ENCODE measurements at places on chromosomes 16 and 17.

GRCh38 chr17:38738686-38739085 is 8.5 kb downstream of the CISD3 start:
- no peak for DNase-seq

- DNase-seq: no peak
These were observed 12.0 kb downstream of the LITAFD start for GRCh38 chr16:8893976-8894690.

DNA sequence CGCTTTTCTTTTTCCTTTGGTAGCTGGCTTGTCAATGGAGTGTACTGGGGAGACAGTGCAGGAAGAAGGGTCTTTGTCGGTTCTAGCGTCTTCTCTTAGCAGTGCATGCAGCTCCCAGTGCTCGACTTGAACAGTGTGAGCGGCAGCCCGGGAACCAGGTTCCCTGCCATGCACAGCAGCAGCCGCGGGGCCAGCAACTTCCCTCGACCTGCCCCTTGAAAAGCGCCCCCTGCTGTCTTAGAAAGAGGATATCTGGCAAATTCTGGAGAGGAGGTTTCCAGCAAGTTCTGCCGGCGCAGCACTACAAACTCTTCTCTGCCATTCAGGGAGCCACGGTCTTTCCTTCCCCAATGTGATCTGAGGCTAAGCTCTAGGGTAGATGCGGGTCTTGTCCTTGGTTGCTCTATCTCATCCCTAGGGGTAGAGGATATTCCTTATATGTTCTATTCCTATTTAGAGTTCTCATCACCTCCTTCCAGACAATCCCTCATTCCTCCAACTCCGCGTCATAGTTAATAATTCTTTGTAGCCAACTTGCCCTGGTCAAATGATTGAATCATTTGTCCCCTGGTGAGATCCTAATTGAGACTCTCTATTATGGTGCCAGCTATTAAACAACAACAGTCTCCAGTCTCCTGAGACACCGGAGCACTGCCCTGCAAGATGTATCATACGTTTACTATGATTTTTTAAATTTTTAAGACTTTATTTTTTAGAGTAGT is 451.3 kb downstream of the PMP22 start:
- no peak for DNase-seq

GRCh38 chr16:51305337-51305736 is 154.3 kb upstream of the SALL1 start:
- no peak for DNase-seq

- no peak for DNase-seq
These were observed 487.0 kb downstream of the CDH13 start for GRCh38 chr16:83113811-83114210.

- DNase-seq: no peak
These were observed 201.7 kb upstream of the NLRP1 start for GRCh38 chr17:5785867-5786509.

DNA sequence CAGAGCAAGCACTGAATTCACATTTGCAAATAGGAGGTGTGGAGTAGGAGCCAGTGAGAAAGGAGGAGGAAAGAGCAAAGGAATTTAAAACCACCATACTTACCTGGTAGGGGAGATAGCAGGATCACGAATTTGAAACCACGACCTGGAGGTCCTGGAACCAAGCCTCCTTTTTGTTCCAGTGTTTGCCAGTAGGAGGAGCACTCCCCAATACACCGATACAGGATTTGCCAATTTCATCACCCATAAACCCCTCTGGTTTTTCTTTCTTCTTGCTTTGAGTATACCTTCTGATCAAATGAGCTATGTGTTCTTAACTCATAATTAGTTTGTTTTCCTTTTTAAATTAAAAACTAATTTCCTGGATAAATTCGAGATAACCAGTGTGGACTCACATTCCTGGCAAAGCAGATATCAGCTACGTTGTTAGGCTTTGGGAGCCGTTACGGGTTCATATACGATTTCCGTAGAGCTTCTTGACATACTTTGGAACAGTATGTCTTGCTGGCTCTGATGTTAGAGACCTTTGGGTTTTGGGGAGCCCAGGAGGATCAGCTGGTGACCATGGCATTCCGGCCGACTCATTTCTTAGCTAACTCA is 22.7 kb downstream of the BCO1 start:
- DNase-seq: no peak

DNA sequence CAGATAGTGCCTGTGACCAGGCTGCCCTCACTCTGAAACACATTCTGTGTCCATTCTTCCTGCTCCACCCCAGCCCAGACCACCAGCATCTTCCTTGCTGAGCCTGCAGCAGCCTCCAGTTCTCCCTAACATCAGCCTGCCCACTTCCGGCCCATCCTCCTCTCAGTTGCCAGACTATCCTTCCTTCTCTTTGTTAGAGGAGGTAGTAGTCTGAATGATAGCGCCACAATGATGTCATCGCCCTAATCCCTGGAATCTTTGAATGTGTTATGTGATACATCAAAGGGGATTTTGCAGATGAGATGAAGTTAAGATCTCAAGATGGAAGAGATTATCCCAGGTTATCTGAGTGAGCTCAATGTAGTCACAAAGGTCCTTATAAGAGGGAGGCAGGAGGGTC is 3.2 kb upstream of the ZDHHC1 start:
- no peak for DNase-seq

- no peak for DNase-seq
These were observed 48.4 kb downstream of the CENPV start for GRCh38 chr17:16304830-16305229.

- DNase-seq: no peak
These were observed 68.2 kb downstream of the CDK12 start for GRCh38 chr17:39529455-39529854.

DNA sequence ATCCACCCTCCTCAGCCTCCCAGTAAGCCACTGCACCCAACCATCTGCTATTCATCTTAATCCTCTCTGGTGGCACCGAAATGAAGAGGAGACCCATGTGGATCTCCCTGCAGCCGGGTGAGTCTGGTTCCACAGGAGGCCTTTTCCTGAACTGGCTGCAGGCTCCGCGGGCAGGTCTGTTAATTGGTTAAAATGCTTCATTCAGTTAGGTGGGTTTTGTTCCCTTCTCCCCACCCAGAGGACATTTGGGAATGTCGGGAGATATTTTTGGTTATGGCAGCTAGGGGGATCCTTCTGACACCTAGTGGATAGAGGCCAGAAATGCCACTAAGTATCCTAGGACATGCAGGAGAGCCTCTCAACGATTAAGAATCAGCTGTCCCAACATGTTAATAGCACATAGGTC is 16.7 kb downstream of the C16orf54 start:
- no peak for DNase-seq

DNA sequence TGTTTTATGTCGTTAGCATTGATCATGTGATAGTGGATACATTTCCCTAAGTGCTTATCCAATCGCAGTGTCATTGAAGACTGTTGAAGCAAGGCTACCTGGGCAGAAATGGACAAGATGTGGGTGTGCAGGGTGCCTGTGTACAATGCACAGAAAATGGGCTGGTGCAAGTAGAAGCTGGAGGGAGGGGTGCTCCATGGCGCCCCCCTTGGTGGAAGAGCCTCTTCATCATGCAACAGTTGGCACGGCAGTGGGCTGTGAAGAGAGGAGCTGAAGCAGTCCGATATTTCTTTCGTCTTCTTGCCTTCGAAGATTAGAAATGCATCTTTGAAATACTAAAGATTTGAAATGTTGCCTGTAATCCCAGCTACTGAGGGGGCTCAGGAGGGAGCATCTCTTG is 100.5 kb downstream of the PLCG2 start:
- no peak for DNase-seq

GRCh38 chr16:84686707-84687298 is 13.0 kb upstream of the USP10 start:
- no peak for DNase-seq

DNA sequence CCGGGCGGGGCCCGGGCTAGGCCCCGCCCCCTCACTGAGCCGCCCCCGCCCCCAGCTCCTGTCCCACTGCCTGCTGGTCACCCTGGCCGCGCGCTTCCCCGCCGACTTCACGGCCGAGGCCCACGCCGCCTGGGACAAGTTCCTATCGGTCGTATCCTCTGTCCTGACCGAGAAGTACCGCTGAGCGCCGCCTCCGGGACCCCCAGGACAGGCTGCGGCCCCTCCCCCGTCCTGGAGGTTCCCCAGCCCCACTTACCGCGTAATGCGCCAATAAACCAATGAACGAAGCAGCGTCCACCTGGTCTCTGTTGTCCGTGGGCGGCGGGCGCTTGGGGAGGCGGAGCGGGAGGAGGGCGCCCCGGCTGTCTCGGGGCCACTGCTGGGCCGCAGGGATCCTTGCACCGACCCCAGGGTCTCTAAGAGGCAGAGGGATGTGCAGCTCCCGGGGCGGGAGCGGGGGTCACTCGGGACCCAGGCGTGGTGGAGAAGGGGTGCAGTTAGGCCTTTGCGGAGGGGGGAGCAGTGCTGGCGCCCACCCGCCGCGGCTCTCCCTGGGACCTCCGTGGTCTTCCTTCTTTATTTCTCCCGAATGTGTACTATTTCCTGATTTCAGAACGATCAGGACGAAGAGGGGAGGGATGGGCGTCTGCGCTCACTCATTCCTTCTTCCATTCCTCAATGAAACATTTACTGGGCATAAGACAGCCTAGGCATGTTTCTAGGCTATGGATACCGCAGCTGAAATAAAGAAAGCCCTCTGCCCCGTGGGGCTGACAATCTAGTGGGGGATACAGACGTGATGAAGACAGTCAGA is 2.0 kb downstream of the HBZ start:
- DNase-seq: no peak

DNA sequence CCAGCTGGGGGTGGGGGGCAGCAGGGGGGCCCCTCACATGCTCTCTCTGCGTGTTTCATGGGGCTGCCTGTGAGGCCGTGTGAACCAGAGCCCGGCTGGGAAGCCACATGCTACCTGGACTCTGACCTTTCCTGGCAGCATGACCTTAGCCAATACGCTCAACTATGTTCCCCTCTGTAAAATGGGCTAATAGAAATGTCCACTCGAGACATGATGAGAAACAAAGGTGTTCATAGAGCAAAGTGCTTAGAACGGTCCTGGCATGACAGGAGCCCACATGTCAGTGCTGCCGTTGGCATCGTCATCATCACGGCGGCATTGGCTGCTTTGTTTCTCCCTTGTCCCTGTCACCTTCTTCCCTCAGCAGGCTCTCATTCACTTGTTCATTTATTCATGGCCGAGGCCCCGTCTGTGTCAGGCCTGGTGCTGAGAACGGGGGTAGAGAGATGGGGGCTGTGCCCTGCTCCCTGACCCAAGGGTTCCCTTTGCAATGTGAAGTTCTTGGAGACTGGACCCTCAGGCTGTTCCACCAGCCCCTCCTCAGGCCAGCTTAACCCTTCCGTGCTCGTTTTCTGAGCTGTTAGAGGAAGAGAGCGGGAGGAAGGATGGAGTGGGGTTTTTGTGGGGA is 291.4 kb downstream of the SEC14L1 start:
- DNase-seq: no peak

- no peak for DNase-seq
These were observed 690.1 kb downstream of the WWOX start for GRCh38 chr16:78789561-78789960.

GRCh38 chr16:1159973-1160772 is 7.3 kb downstream of the CACNA1H start:
- DNase-seq: no peak

GRCh38 chr17:46733837-46734475 is 84.5 kb downstream of the WNT3 start:
- no peak for DNase-seq

- DNase-seq: no peak
These were observed 12.8 kb upstream of the MT4 start for GRCh38 chr16:56551796-56552738.

- DNase-seq: no peak
These were observed 234.3 kb downstream of the IRX3 start for GRCh38 chr16:54052271-54052670.

DNA sequence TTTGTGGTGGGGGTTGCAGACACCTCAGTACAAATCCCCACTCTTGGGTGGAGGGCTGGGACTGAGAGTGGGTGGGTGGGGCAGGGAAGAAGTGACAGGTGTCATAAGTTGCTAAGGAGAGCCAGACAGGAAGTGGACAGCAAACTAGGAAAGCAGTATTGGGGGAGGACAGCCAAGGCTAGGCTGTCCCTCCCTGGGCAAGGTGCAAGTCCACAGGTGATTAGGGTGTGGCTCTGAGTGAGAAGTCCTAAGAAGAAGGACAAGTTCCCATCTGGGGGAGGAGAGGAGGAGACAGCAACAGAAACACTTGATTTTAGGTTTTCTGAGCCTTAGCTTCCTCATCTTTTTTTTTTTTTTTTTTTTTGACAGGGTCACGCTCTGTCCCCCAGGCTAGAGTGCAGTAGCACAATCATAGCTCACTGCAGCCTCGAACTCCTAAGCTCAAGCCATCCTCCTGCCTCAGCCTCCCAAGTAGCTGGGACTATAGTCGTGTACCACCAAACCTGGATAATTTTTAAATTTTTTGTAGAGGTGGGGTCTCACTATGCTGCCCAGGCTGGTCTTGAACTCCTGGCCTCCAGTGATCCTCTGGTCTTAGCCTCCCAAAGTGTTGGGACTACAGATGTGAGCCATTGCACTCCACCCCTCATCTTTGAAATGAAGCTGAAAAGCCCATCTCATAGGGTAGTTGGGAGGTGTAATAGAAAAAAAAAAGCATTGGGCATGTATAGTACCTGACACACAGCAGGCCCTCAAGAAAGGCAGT is 2.5 kb downstream of the MAPK3 start:
- no peak for DNase-seq

DNA sequence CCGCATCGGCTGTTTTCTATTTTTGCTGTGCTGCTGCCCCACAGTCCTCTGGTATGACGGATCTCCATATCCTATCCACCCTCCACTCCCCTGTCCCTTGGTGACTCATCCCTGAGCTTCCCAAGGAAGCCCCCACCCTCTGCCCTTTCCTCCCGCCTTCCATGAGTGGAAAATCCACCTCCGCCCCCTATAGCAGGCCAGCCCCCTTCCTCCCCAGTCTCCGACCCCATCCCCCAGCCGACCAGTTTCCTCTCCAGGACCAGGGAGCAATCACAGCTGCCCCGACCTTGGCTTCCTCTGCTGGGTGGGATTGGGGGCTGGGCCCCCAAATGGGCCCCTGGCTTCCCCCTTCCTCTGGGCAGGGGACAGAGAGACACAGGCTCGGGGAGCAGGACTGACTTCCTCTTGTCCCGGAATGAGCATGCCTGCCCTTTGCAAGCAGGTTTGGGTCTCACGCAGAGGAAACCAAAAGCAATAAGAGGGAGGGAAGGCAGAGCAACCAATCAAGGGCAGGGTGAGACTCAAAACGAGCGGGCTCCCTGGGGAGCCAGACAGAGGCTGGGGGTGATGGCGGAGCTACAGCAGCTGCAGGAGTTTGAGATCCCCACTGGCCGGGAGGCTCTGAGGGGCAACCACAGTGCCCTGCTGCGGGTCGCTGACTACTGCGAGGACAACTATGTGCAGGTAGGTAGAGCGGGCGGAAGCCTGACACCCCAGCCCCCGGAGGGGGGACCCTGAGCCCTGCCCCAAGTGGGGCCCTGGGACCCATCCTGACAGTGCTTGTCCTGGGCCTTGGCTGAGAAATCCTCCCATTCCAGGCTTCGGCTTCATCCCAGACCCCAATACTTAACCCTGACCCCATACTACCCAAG is at the start of the genes ABI3 and GNGT2:
ABI3 (plus strand) TSS at position 550 of the 872 bp plus-strand sequence; CDS start at position 568, 18 bp downstream.
GNGT2 (minus strand) TSS at position 417 of the 872 bp plus-strand sequence. CDS start 3,152 bp downstream, outside the sequence.
- DNase-seq: peak; percentile 18

DNA sequence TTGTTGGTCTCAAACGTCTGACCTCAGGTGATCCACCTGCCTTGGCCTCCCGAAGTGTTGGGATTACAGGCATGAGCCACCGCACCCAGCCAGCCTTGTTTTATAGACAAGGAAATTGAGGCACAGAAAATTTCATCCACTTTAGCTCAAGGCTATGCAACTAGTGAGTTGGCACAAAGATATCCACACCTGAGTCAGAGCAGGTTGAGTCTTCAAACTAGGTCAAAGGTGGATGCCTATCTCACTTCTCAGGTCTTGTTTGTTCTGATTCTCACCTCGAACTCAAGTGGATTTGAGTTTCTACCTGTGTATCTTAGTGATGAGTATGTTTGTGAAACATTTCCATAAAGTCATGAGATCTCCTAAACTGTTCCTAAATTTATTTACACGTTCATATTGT is 35.6 kb upstream of the GAS7 start:
- no peak for DNase-seq

All from activated T-helper 1 cell treated with anti-CD3 and anti-CD28 coated beads, Interleukin-2, amount 50 U/mL, for 16 hours (primary cell).